ENCODE measurements at places on chromosomes 2 and 18. TPM values are rescaled to one million over a fixed set of nuclear protein-coding genes. Genes with fewer than 3 reads are reported as not detected.

DNA sequence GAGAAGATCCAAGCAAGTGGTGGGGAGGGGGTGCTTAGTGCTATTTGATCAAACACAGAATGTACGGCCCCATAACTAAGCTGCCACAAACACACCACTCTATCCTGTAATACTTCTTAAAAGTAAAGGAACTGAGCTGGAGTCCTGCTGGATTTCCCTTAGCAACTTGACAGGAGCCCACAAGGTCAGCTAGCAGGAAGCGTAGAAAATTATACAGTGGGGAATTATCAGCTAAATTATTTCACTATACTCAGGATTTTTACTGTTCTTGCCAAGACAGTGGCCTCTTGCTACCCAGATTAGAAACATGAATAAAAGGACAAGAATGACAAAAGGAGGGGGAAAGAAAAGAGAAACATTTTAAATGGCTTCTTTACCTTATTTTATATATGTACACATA, 217.1 kb downstream of the ZNF521 start:
- no peak for DNase-seq

The CROCC2 gene
- not detected for total RNA-seq

DNA sequence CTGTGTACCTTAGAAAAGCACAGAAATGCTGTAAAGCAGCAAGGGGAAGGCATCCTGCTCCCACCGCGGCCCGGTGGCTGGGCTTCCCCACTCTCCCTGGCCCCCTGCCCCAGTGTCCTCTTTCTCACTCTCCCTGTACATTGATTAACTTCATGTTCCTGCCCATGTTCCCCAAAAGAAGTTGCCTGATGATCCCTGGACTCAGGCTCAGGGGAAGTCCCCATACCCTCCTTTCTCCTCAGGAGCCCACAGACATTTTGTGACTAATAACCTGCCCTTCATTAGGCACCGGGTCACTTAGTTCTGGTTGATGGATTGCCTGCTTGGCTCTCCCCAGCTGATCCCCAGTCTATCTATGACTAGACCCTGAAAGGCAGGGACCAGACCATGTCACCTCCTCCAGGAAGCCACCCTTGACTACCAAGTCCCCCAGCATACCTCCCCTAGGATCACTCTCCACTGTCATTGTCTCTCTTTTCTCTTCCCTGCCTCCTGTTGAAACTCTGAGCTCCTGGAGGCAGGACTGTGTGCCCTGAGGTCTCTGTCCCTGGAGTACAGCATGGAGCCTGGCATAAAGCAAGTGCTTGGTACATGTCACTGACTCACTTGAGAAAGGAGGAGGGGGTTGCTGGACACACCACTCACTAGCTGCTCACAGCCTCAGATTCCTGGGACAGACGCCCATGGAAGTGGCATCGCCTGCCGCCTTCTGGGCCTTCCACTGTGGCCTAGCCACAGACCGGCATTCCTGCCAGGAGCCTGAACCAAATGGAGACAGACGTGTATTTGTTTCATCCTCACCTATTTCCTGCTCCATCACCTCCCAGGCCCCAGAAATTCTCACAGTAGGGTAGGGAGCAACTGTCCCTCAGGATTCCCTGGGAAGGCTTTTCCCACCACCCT, 13.5 kb downstream of the MALL start:
- no peak for DNase-seq

GRCh38 chr18:25146512-25146910, 205.5 kb downstream of the ZNF521 start:
- DNase-seq, result no peak

DNA sequence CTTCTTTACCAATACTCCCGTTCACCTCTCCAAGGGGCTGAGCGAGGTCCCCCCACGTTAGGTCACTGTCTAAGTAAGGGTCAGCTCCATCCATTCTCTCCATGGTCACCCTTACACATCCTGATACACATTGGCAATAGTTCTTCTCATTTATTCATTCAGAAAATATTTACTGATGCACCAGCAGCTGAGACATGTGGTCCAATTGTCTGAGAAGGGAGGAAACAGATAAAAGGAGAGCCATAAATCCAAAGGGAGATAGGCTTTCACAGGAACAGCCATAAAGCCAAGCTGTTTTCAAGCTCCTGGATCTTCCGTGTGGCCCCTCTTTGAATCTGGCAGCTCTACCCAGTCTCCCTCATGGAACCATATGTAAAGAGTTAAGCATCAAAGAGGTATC, 121.2 kb downstream of the TXNL1 start:
- DNase-seq, result no peak

GRCh38 chr2:134128746-134129145, 125.1 kb upstream of the MGAT5 start:
- no peak for DNase-seq

DNA sequence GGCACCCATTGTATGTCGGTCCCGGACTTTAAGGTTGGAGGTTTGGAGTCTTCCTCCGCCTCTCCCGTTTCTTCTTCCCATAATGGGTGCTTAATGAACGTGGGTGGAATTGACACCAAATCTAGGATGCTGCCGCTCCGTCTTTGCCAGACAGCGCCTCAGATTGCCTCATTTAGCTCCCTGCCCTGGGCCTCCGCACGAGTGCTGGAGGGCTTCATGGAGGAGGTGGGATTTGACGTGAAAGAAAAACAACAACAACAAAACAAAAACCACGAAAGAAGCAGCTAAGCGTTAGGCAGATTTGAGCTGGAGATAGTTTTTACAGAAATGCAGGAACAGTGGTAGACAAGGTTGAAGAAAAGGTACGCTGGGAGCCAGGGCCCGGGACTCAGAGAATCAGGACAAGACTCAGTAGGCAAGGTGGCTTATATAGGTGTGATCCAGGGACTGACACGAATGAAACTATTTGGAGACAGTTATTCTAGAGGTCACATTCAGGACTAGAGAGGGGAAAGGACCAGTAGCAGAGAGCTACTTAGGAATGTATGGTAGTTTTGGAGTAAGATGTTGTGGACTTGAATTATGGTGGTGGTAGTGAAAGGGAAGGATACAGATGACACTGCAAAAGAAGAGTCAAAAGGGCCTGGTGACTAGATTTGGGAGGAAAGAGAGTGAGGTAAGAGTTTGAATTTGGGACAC, 605 bp downstream of the ZNF2 start:
- DNase-seq, result no peak

DNA sequence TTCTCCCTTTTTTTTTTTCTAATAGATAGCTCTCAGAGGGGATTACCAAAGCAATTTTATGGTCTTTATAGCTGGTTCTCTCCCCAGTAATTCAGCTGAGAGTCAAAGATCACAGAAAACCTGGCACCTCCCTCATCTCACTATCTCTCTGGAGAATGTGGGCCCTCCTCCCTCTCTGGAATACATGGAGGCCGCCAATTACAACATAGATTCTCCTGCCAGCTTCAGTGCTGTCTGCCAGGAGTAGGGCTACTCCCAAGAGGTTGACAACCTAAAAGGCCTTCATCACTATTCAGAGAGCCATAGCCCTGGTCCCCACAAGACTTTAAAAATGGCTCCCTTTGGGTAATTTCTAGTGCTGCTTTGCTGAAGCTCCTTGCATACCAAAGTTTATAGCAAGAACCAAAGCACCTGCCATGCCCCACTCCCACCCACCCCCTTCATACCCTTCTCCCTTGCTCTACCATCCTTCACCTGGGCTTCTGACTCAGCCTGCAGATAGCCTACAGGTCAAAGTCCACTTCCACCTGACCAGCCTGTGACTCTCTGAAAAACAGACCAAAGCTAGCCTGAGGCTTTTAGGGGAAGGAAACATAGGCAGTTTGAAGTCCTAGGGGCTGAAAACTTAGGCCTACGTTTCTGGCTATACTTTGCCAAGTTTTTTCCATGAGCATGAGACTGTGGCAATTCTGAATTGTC, 472.3 kb downstream of the TNS1 start:
- no peak for DNase-seq

The REG3G gene
- total RNA-seq, result not detected

- DNase-seq, result peak; percentile 95
These were observed 118.8 kb downstream of the MGAT5 start for GRCh38 chr2:134372611-134373131.

DNA sequence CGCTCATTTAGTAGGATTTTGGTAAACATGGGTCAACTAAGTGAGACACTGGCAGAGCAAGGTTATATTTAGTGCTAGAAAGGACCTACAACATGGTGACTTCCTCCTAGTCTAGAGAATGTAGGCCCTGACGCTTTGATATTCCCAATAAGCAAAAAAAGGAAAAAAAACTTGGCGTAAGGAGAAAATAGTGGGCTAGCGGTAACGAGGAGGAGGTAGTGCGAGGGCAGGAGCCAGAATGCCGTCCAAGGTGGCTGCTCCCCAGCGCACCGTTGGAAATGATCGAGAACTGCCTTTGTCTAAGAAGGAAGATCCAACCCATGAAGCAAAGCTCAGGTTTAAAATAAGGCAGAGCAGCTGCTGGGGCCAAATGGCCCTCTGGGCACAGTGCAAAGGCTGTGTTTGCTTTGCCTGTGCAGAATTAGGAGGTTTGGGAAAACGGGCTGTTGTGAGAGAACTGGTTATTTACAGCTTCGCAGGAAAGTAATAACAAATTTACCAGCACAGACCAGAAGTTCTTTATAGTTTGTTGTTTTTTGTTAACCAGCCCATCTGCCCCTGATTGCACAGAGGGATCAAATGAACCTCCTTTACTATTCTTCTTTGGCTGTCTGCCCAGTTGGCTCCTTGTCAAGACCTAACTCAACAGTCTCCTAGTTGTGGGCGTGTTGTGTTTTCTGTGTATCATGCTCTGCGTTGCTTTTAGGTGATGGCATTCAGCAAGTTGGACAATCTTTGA, 86.6 kb downstream of the ITGB1BP1 start:
- peak; percentile 95 for DNase-seq

- DNase-seq, result no peak
These were observed 126.0 kb downstream of the MBP start for GRCh38 chr18:77006305-77007175.

The KCNJ3 gene
- total RNA-seq, result 1.6 TPM

The GPR45 gene
- not detected for total RNA-seq

DNA sequence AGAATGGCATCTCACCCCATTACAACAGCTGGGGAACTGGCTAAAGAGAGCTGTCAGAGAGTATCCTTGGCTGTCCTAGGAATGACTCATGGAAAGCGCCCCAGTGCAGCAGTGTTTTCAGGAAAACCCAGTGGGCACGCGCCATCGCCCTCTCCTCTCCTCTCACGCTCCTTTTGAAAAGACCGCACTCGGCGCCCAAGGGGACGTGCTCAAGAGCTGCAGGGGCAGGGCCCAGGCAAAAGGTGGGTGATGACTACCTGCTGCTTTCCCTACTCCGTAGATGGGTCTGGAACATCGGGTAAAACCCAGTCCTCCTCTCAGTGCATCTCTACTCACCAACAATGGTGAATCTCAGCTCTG, 68.1 kb downstream of the EMILIN2 start:
- DNase-seq, result peak; percentile 70

The UGT1A4 gene
- 1.6 TPM for total RNA-seq

DNA sequence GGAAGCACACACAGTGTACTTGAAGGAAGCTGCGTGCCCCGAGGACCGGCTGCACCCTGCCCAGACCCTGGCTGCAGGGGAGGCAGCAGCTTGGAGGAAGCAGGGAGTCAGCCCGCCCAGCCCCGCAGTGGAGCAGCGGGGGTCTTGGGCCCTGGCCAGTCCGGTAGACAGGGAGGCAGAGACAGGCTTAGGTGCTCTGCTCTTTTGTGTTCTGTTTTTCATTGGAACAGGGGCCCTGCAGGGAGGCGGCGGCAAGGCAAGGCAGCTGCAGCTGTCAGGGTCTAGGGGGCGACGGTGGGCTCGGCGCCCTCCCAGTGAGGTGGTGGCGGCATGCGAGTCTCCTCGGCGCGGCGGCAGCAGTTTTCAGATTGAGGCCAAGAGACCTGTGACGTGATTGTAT, 53.3 kb upstream of the TFCP2L1 start:
- DNase-seq, result no peak

The TLX2 gene
- total RNA-seq, result not detected

The HOXD8 gene
- 2.7 TPM for total RNA-seq

- peak; percentile 87 for DNase-seq
These were observed 297.0 kb upstream of the GULP1 start for GRCh38 chr2:187994464-187995331.

DNA sequence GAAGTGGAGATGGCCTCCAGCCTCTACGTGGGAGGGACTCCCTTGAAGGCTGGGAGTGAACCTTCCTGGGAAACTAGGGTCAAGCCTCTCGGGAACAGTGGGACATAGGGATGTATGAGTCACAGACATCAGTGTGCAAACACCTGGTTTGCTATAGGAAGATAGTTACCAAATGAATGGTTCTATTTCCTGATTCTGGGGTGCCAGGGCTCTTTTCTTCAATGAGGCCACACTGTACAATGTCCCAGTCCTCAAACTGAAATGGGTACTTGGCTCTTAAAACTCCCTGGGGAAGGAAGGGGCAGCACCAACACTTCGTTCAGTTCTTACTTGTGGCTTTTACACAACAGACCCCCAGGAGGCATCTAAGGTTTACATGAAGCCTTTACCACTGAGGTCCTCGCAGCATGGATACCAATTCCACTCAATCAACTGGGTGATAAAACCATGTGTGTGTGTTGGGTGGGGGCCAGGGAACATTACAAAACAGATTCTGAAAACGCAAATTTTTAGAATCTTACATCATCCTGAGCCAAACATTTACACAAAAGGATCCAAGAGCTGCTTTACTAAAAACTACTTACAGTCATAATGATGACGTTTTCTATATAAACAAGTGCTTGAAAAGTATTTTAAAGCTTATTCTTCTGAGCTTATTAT, 10.4 kb downstream of the ERFE start:
- peak; percentile 73 for DNase-seq

GRCh38 chr2:1701556-1702185, 42.6 kb downstream of the PXDN start:
- DNase-seq, result no peak

DNA sequence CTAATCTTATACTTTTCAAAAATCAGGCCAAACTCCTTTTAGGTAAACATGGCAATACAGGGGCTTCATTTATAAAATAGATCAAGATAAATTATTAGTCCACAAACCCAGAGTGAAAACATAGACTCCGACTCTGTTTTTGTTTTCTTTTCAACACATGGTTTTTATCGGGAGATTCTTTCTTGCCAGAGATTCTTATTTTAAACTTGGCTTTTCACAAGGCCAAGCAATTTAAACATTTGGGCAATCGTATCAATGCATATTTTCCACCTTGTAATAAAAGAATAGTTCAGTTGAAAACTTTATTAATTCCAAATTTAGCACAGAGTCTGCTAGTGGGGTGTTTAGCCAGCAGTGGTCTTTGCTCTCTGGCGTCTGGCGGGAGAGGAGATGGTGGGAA, 71.9 kb downstream of the SOX11 start:
- DNase-seq, result no peak

GRCh38 chr18:60134806-60135205, 235.0 kb downstream of the PMAIP1 start:
- no peak for DNase-seq

GRCh38 chr2:28754321-28754720, 2.7 kb downstream of the PPP1CB start:
- DNase-seq, result peak; percentile 24

The COL4A3 gene
- total RNA-seq, result 7.3 TPM

The PDCL3 gene
- total RNA-seq, result 20.9 TPM

DNA sequence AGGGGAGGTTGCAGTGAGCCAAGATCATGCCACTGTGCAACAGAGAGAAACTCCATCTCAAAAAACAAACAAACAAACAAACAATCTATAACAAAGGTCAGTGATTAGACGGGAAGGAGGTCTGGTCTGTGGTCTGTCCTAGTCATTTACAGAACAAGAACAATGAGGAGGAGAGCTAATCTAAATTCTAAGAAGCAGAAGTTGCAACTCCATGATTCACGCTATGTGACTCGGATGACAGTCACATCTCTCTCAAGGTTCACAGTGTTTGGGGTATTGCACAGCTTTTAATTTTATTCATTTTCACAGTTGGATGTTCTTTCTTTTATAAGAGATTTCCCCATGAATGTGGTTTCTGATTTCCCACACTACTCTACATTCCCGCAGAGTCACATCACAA, 218.7 kb upstream of the PIEZO2 start:
- no peak for DNase-seq
